ENCODE measurements at places on chromosomes 3 and 15.

DNA sequence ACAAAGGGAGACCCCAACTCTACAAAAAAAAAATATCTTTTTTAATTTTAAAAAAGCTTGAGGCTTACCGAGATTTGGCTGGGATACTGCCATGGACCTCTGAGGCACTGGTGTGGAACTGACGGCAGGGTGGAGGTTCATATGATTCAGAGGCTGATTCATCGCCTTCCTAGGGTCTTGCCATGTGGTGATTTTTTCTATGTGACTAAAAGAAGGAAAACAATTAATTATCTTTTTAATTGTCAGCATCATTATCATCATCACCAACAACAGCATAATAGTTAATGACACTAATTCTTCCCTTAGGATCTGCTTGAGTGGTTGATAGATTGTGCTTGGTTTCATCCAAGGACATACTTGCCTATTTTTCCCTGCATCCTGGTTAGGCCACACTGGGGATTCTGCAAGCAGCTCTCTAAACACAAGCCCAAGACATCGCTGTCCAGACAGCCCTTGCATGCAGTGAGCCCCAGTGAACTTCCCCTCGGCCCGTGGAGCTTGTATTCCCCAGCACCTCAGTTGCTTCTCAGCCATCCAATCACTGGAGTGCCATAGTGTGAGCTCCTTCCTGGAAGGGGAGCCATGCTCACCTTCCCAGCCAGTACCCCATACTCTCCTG, 84.9 kb downstream of the WWTR1 start:
- no peak for DNase-seq

GRCh38 chr15:60935130-60935529, 294.0 kb downstream of the RORA start:
- no peak for DNase-seq

DNA sequence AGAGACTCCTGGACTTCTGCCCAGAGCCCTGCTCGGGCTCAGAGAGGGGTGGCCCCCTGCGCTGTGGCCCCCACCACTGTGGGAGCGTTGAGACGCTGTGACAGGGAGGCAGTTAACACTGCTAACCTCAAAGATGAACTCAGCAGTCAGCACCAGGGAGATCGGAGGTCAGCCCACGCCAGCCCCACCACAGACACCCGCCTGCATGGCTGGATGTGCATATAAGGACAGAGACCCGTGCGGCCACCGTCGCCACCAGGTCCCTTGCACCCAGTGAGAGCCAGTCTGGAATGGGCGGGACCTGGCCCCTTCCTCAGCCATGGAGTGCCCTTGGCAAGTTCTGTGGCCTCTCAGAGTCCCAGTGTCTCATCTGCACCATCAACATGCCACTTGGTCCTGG, 48.5 kb upstream of the FURIN start:
- no peak for DNase-seq

GRCh38 chr3:186940967-186941366, 10.6 kb downstream of the ST6GAL1 start:
- peak; percentile 65 for DNase-seq

- no peak for DNase-seq
Measured at GRCh38 chr15:69591905-69592508, 139.4 kb downstream of the RPLP1 start.

DNA sequence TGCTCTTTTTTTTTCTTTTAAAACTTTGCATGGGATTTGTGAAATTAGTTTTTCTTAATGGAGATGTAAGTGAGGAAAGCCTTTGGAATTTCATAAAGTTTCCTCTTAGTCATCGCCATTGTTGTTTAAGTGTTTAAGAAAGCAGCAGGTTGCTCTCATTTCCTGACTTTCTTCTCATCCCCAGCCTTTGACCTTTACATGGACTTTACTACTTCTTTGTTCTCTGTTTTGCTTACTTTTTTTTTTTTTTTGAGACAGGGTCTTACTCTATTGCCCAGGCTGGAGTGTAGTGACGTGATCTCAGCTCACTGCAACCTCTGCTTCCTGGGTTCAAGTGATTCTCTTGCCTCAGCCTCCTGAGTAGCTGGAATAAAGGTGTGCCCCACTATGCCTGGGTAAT, 38.6 kb downstream of the FBXL2 start:
- DNase-seq = no peak

DNA sequence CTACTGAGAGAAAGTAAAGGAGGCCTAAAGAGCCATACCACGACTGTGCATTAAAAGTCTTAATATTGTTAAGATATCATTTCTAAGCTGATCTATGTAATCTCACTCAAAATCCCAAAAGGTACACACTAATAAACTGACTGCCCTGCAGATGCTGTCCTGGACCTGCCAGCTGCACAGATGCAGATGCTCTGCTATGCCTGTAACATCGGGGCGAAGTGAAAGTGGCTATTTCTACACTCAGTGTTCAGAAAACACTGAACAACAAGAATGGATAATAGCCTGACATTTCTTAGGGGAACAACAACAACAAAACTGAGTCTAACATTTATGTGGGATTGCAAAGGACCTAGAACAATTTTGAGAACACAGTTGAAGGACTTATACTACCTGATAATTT, 31.9 kb downstream of the RAD18 start:
- no peak for DNase-seq

- DNase-seq = no peak
Measured at GRCh38 chr3:42804831-42805132, 492 bp upstream of the HIGD1A start.

DNA sequence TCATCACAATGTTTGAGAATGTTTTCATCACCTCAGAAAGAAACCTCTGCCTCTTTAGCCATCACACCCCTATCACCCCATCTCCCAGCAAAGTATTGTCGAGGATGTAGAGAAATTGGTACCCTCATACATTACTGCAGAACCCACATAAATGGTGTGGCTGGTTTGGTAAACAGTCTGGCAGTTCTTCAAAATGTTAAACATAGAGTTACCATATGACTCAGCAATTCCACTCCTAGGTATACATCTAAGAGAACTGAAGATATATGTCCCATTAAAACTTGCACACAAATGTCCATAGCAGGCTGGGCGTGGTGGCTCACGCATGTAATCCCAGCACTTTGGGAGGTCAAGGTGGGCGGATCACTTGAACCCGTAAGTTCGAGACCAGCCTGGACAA, 8.7 kb upstream of the ETFA start:
- no peak for DNase-seq

GRCh38 chr15:73972984-73973682, 19.0 kb downstream of the STOML1 start:
- DNase-seq = peak; percentile 88

DNA sequence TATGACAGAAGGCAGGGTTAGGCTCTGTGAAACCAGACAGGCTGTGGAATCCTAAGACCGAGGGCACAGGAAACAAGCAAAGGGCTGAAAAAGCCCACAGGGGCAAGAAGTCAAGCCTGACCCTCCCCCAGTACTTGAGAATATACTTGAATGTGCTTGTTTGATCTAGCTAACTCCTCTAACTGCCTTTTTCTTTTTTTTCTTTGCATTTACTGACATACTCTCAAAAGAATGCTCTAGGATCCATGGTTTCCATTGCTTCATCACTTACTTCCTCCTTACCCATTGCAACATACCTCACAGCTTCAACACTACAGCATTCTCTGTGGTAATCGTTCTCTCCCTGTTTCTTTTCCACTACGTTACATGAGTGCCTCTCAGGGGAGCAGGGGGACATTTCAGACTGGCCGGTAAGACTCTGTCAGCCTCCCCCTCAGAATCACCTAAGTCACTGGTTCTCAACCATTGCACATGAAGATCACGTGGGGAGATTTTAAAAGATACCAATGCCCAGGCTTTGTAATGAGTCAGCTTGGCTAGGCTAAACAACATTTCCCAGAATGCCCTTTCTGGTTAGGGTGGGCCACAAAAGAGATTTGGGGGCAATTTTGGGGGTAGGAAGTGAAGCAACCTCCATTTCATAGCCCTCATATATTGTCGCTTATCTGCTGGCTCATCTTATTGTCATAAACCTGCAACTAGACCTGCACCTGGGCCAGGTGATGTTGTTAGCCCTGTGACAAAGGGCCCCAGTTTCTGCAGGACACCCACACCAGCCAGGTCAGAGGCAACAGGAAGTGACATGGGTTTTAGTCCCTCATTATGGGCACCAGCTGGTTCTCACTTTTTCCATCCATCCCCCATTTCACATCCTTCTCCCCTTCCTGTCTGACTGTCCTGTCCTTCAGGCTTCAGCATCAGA, 24.6 kb upstream of the RSL24D1 start:
- no peak for DNase-seq

- DNase-seq = no peak
Measured at GRCh38 chr15:62758126-62758951, 284.2 kb upstream of the TPM1 start.

GRCh38 chr3:59251869-59252268, 202.0 kb upstream of the CFAP20DC start:
- DNase-seq = no peak

GRCh38 chr15:93748710-93749109, 482.7 kb upstream of the MCTP2 start:
- DNase-seq = no peak

DNA sequence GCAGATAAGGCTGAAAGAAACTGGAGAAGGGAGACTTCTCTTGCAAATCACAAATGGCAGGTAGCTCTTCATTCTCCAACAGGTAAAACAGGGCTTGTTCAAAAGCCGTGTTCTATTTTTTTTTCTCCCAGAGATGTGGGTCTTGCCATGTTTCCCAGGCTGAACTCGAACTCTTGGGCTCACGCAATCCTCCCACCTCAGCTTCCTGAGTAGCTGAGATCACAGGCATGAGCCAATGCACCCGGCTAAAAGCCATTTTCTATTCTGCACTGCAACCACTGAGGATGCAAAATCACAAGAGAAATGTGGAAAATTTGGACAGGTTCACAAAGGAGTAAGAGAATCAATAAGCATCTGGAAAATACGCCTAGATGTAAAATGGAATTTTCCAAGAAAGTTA, 19.5 kb downstream of the EIF4E3 start:
- DNase-seq = no peak

- DNase-seq = no peak
Measured at GRCh38 chr3:186464424-186465093, 79.6 kb downstream of the CRYGS start.

- no peak for DNase-seq
Measured at GRCh38 chr15:45242289-45242688, 9.7 kb upstream of the SLC28A2 start.

DNA sequence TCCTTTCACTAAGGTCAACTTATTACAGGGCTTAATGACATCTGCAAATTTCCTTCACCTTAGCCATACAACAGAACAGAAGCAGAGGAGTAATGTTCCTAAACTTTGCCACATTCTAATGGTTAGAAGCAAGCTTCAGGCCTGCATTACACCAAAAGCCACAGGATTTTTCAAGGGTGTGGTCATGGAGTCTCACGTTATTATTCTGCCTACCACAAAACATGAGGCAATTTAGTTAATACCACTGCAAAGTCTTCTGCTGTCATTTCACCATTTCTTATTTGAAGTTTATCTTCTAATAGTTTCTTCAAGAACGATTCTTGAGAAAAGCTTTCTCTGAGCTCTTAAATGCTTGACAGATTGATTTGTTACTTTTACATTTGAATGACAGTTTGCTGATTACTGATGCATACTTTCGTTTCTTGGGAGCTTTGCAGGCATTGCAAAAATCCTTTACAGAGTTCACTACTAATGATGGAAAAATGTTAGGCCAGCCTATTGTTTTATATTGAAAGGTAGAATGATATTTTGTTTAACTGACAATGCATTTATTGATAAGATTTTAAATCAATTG, 1257.1 kb downstream of the NSUN3 start:
- no peak for DNase-seq
